ENCODE measurements at places on chromosomes 1 and 21. TPM values are rescaled to one million over a fixed set of nuclear protein-coding genes. Genes with fewer than 3 reads are reported as not detected.

ILDR2 gene
- 14.6 TPM for total RNA-seq

DNA sequence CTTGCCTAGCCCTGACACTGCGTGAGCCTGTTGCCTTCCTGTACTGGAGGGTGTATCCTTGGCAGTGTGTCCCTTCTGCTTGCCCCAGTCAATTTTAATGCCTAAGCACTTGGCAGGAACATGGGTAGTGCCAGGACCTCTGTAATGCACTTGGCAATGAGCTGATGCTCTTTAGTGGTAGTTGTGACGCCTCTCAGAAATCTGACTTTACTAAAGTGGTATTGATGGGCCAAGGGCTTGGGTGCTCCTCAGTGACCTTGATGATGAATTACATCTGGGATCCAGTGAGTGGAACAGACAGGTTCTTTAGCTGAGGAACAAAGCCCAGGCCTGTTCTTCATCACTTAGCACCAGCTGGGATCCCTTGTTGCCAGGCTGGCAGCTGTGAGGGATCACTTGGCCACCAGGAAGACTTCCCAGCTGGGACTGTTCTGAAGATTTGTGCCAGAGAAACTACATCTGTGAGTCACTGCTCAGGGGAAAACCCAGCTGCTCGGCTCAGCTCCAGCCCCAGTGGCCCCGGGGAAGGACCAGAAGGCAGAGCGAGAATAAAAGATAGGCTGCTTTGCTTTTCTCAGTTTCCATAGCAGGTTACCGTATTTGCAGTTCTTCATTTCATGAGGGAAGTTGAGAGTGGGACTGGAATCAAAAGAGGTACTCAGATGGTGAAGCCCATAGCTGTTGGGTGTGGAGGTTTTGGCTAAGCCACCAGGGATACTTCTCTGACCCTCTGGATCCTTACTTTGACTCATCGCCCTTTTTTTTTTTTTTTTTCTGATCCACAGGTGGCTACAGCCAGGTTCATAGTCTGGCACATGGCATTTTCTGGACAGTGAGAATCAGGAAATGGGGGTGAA lies 28.5 kb upstream of the KCNA2 start:
- peak; percentile 85 for DNase-seq

DNA sequence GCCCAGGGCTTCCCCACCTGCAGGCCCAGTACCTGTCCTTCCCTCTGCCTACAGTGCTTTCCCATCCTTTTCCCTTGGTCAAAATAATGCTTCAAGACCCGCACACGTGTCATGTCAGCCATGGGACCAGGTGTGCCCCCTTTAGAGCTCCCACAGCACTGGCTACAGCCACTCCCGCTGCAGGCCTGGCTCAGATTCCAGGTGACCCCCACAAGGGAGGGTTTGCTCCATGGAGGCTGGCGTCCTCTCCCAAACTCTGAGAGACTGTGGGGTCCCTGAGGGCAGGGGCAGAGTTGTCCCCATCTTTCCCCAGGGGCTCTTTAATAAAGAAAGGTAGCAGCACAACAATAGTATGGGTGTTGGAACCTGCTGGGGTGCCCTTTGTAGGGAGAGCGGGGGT lies 66.4 kb upstream of the RUNX3 start:
- no peak for DNase-seq

DNA sequence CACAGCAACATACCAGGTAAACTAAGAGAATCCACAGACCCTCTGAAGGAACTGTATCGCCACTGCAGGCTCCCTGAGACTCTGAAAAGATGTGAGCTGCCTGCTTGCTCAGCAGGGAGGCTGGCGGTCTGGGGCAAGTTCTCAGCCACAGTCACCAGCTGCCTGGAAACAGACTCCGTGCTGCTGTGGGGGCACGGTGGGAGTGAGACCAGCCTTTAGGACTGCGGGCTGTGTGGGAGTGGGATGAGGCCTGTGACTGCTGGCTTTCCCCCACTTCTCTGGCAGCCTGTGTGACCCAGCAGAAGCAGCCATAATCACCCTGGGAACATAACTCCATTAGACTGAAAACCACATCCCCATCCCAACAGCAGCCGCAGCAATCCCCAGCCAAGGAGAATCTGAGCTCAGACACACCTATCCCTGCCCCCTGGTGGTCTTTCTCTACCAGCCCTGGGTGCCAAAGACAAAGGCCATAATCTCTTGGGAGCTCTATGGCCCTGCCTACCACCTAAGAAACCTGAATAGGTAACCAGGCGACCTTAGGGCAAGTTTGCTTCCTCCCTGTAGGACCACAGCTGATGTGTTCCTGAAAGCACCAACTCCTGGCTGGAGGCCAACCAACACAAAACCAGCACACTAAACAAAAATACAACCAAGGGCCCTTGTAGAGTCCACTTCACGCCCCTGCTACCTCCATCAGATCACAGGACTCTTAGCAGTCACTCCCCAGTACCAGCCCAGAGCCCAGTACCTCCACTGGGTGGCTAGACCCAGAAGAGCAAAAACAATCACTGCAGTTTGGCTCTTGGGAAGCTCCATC lies 151.5 kb downstream of the SMYD3 start:
- no peak for DNase-seq

NUDT4B gene
- 0.56 TPM for total RNA-seq

GRCh38 chr1:170085091-170085490 lies 10.6 kb upstream of the KIFAP3 start:
- no peak for DNase-seq

GRCh38 chr1:17797478-17797877 lies 42.3 kb downstream of the ACTL8 start:
- DNase-seq = no peak

LY9 gene
- total RNA-seq = 9.7 TPM

TSPAN1 gene
- total RNA-seq = not detected

DNA sequence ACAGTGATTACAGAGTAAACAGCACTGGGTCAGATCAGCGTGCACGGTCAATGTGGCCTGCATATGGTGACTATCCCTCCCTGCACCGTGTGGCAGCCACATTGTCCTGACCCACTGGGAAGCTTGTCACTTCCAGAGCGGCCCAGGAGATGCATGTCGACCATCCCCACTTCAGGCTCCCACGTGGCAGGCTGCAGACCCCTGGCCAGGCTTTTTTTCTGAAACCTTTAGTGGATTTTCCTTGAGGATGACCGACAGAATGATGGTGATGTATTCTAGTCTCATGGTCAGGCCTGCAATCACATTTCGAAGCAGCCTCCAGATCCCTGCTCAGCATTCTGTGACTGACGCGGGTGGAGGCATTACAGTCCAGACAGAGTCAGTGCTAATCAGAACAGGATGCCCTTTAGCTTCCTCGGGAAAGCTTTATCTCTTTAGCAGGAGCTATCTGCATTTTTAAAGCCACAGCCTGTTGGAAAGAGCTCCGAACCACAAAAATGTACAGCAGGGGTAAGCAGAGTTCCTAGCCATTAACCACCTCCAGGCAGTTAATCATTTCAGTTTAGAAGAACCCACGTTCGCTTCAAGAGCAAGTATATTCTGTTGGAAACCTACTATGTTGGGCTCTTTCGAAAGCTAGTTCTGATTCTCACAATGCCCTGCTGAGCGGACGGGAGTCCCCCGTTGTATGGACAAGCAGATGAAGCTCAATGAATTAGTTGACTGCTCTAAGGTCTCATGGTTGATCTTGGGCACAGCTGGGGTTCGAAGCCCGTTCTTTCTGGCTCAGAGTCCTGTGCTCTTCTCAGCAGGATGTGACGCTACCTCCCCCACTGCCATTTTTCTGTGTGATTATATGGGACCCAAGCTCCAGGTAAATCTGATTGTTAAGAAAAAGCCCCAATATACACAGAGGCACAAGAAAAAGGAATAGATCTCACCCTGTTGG lies 56.5 kb downstream of the IRF2BP2 start:
- DNase-seq = no peak

GRCh38 chr21:43332861-43333297 lies 94.1 kb downstream of the SIK1 start:
- DNase-seq = no peak

GRCh38 chr1:11761988-11762406 lies at the start of gene C1orf167:
TSS of gene C1orf167 (plus strand) at chr1:11762193. CDS start at chr1:11764401, 2,208 bp downstream.
- peak; percentile 47 for DNase-seq

ZNF683 gene
- total RNA-seq = not detected

DNA sequence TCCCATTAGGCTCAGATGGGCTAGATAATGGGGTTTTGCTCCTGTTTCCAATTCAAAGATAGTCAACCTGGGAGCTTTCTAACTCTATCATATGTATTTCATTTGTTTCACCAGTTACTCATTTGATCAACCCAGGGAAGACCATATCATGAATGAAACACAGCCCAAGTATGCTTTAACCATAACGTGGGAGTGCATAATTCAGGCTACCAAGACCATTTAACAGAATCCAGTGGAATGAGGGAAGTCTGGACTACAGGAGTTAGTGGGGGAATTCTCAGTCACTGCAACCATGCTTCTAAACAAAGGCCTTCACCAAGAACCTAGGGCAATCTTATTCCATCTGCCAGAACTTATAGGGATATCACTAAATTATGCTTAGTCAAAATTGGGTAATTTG lies 15.0 kb upstream of the SLC16A1 start:
- no peak for DNase-seq

DNA sequence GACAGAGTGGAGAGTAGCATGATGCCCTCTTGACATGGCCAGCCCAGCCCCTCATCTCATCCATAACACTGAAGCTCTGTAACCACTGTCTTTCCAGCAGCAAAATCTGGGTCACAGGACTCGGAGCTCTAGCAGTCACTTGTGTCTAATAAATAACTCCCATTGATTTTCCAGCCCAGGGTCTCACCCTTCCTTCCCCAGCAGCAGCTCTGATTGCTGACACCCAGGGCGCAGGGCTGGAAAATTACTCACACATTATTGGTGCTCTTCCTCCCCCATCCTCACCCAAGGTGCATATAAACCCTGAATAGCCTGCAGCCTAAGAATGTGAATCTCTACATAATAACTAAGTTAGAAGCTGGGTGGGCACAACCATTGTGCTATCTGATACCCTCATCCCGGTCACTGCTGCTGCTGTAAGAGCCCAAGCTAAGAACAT lies 21.1 kb upstream of the OR10J5 start:
- DNase-seq = no peak

HOOK1 gene
- total RNA-seq = 18.3 TPM

PLXNA2 gene
- total RNA-seq = 0.39 TPM

CCDC30 gene
- 2.3 TPM for total RNA-seq

DNA sequence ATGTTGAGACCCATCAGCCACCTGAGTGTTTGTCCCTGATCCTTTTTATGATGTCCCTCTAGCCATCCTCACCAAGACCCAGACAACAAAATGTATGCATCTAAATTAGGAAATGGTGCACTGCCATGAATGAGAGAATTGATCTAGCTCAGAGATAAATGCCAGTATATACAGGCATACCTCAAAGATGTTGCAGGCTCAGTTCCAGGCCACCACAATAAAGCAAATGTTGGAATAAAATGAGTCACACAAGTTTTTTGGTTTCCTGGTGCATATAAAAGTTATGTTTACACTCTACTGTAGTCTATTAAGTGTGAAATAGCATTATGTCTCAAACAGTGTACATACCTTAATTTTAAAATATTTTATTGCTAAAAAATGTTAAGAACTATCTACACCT lies 63.9 kb downstream of the CHIA start:
- DNase-seq = no peak

GRCh38 chr1:32240140-32240951 lies 6.7 kb upstream of the FAM167B start:
- peak; percentile 63 for DNase-seq

- DNase-seq = no peak
Observed at GRCh38 chr21:38228537-38228936, 28.3 kb upstream of the KCNJ15 start.
